Stimulated activated CD4-positive, alpha-beta T cell treated with anti-CD3 and anti-CD28 coated beads, Interleukin-12 subunit alpha, Interleukin-12 subunit beta, amount 100 ng/mL, for 48 hours (primary cell): ENCODE measurements at places on chromosomes 12 and 14.

DNA sequence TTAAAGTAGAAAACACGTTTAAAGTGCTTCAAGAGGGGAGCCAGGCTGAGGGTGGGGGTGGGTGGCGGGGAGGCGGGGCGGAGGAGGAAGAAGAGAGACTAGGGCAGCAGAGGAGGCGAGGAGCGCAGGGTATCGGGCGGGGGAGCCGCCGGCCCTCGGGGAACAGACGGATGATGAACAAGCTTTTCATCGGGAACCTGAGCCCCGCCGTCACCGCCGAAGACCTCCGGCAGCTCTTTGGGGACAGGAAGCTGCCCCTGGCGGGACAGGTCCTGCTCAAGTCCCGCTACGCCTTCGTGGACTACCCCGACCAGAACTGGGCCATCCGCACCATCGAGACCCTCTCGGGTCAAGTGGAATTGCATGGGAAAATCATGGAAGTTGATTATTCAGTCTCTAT lies 39.2 kb downstream of the ZCRB1 start:
- no peak for DNase-seq

DNA sequence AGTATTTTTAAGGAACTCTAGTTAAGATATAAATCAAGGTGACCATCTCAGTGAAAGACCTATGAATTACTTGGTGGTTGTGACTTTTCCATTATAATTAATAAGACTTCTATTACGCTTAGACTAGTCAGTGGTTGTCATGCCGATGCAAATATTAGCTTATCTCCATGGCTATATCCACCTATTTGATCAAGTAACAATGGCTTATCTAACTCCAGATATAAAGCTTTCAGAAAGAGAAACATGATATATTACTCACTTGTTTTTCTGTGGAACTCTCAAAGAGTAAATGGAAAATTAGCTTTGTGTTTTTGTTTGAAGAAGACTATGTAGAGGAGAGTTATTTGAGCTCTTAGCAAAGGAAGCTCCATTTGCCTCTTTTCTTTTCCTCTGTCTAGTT lies 323.8 kb upstream of the DCN start:
- no peak for DNase-seq

- DNase-seq, result no peak
These were observed 147.9 kb downstream of the ETV6 start for GRCh38 chr12:11797317-11797913.

DNA sequence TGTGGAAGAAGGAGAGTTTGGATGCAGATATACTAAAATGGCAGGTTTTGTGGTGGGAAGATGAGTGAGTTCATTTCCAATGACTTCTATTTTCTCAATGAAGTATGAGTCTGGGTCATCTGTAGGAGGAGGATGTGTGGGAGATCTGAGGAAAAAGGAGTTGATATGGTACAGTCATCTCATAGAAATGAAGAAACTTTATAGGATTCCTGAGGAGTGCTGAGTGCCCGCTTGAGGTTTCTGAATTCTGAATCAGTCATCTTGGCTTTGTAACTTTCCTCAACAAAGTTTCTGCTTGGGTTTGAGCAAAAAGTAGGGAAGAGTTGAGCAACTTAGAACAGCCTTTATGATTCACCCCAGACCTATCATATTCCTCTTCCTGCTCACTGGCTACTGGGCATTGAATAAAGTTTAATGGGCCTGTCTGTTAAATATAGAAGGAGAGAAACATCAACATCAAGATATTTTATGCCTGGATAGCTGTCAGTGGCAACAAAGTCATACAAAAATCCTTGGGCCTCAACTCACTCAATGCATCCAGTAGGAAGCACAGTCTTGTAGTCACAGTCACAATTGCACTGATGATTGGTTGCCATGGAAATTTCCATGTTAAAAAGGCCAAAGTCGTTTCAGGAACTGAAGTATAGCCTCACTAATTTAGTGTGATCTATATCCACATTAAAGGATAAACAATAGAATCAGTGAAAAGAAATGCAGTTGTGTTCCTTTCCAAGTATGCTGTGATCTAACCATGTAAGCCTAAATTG lies 284.7 kb downstream of the DUSP6 start:
- no peak for DNase-seq

DNA sequence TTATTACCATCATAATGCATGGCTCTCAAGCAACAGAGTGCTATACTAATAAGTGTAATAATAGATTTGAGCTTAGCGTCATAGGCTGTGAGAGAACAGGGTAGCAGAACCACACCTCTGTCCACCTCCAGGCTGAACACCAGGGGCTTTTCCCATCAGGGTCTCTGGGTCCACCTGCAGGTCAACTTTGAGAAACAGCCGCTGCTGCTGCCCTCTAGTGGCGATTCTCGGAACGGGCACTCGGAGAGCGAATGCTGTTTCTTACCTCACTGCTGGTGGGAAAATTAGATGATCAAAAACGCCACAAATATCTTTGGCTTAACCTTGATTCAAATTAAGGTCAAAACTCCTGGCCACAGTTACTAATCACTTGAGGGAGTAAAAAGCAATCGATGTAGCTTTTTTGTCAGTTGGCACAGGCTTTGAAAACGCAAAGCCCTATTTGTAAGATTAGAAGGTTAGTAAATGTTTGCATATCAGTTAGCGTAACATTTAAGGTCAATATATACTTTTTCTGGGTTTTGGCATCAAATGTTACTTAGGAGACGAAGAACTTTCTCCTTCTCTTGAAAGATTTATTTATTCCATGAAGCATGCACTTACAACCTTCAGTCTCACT lies 127.9 kb upstream of the TMEM132D start:
- DNase-seq, result peak; percentile 52

- DNase-seq, result no peak
These were observed 1.5 kb downstream of the FOXG1 start for GRCh38 chr14:28767853-28768741.

- DNase-seq, result no peak
These were observed at the start of gene ABHD4 for GRCh38 chr14:22598099-22598895. Gene ABHD4, plus strand, starts transcription at chr14:22598300. Its CDS starts 7 bp downstream, at chr14:22598307.
